ENCODE measurements at places on chromosomes 12 and 14. TPM values are rescaled to one million over a fixed set of nuclear protein-coding genes. Genes with fewer than 3 reads are reported as not detected.

DNA sequence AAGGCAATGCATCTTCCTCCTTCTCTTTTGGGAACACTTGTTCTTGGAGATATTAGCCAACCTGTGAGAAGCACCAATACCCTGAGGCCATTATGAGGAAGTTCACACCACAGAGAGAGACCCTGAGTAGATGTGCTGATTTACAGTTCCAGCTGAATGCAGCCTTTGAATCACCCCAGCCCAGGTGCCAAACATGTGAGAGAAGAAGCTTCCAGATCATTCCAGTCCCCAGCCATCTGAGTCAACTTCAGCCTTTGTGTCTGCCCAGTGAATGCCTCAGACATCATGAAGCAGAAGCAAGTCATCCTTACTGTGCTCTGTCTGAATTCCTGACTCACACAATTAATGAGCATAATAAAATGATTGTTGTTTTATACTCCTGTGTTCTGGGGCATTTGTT, 25.1 kb downstream of the C12orf42 start:
- no peak for DNase-seq

DNA sequence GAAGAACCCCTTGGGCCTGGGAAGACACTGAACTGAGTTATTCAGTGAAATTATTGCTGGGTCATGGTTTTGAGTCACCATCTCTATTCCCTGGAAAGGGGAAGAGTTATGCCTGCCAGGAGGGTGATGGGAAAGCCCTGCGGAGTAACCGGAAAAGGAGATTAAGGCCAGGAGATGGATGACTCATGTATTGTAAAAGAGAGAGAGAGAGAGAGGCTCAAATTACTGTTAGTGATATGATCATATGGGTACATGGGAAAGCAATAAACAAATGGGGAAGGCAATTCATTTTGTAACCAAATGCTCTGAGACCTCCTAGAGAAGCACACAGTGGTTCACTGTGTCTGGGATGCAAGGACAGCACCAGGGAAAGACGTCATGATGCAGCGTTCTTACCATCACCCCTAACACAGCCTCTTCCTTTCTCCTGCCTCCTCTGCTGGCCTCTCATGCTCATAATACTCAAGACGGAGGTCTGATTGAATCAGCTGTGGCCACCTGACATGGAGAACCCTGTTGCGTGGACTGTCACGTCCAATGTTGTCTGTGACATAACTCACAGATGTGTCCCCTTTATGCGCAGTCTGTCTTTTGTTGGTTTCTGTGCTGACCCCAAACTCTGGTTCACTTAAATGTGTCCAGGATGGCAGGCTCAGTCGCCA, 243.7 kb downstream of the TMEM132D start:
- no peak for DNase-seq

GRCh38 chr12:106736051-106736957, 38.2 kb upstream of the RIC8B start:
- no peak for DNase-seq

DNA sequence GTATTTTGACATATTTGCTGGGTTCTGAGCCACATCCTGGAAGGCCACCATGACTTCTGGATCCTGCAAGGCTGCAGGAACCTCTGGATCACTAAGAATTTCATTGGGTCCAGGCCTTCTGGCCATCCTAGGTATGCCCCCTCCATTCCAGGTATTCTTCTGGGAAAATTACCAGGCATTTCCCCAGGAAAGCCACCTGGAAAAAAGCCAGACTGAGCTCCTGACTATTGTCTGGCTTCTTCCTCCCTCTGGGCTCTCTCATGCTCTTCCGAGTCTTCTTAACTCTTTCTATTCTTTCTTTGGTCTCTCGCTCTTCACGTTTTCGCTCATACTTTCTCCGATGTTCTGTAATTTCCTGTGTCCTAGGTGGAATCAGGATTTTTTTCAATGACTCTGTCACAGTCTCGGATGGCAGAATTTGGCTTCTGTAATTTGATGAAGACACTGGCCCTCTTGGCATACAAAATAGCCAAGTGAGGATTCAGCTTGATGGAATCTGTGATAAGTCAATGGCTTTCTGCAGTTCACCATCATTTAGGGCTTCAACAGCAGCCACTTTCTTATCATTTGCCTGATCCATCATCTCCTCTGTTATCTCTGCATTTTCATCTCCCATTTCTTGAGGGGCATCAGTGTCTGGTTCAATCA, 42.6 kb downstream of the ATP23 start:
- no peak for DNase-seq

GRCh38 chr12:66251049-66251448, 51.2 kb upstream of the HELB start:
- no peak for DNase-seq

DNA sequence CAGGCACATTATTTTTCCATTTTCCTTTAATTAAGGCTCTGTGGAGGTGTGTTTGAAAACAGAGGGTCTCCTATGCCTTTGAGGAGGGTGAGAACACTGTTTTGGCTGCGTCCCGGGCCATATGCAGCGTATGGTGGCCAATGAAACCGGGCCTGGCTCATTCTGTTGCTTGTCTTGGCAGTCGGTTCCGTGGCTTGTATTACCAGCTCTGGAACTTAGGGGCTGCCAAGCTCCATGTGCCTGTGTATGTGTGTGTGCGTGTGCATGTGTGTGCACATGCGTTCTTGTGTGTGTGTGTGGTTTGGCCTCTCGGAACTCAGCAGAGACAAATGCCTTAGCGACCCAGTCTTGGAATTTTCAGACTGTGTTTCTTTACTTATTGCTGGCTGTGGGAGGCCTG, 2.7 kb downstream of the JDP2 start:
- no peak for DNase-seq

DNA sequence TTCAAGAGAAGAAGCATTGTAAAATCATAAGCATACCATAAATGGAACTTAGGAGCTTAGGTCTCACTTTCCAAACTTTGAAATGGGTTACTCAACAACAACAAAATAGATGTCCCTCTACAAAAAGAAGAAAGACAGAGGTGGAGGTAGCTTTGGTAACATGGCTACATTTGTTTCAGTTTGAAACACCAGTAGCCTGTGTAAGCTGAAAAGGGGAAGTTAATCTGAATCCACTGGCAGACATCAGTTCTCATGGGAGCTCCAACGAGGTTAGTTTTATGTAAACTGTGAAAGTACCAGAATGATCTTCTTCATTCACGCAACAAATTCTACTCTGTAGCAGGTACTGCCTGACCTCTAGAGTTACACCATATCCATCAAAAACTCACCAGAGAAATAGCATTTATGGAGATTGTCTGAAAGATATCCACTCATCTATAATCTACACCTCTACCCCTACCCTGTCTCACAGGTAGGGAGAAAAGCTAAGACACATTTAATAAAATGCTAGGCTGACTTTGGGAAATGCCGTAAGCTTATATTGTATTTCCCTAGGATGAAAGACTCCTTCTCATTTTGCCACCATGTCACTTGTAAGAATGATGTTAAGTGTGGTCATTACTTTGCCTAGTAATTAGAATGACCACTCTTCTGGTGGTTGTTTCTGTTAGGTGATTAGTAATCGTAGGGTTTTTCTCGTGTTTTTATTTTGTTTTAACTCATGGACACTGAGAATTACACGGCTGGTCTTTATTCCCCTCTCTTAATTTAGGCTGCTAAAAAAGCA, 224.1 kb downstream of the ASCL1 start:
- no peak for DNase-seq

FAM186B gene
- total RNA-seq: 0.19 TPM

COX8C gene
- not detected for total RNA-seq

EXOC3L4 gene
- not detected for total RNA-seq

AMDHD1 gene
- total RNA-seq: 0.19 TPM

SNRNP35 gene
- total RNA-seq: 12.3 TPM

IFNG-AS1 gene
- not detected for total RNA-seq

LMO3 gene
- 0.15 TPM for total RNA-seq

SRRM4 gene
- total RNA-seq: not detected

INSM2 gene
- not detected for total RNA-seq
